ENCODE measurements at places on chromosomes 6 and 20. TPM values are rescaled to one million over a fixed set of nuclear protein-coding genes. Genes with fewer than 3 reads are reported as not detected.
A peak's percentile ranks its signal among the peaks of the same experiment; 100 is the strongest.

The ATP9A gene
- total RNA-seq, result 30.6 TPM

The BCAS1 gene
- 0.05 TPM for total RNA-seq

- H3K4me1 ChIP-seq, result peaks cover 4% of the 10 kb centered on the region
- no peak overlapping the region for H3K27ac ChIP-seq
- H3K27me3 ChIP-seq, result peaks cover 16% of the 10 kb centered on the region
- no peak overlapping the region for H3K4me3 ChIP-seq
- no peaks in the 10 kb centered on the region for H3K36me3 ChIP-seq
- DNase-seq, result no peak
Observed at GRCh38 chr20:22562620-22563019, 21.8 kb downstream of the FOXA2 start.

The SLC4A11 gene
- 30.6 TPM for total RNA-seq

The CLVS2 gene
- total RNA-seq, result 0.28 TPM

The SCRT2 gene
- not detected for total RNA-seq

- no peak overlapping the region for H3K4me3 ChIP-seq
- no peak for DNase-seq
Observed at GRCh38 chr6:7920425-7920824, 9.8 kb upstream of the TXNDC5 start.

DNA sequence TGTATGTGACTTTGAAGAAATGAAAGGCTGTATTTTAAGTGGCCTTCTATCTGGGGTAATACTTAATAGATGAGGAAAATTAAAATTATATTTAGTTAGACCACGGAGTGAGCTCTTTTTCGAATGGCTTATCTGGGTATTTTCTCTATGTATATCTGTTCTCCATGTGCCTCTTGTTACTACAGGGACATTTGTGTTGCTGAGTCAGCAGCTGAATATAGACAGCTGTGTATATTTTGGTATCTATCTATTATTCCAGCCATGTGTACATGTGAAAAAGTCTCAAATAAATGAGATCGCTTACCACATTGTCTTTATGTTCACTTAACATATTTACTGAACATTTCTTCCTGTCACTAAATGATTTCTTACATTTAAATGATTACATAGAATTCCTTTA is 57.2 kb downstream of the TMEM200A start:
- no peak overlapping the region for H3K4me3 ChIP-seq
- no peaks in the 10 kb centered on the region for H3K27me3 ChIP-seq
- peaks cover 9% of the 10 kb centered on the region for H3K4me1 ChIP-seq
- H3K27ac ChIP-seq, result no peak overlapping the region

- H3K27me3 ChIP-seq, result no peaks in the 10 kb centered on the region
- H3K36me3 ChIP-seq, result no peaks in the 10 kb centered on the region
- no peak overlapping the region for H3K4me3 ChIP-seq
Observed at GRCh38 chr6:235763-236360, 56.4 kb upstream of the DUSP22 start.

DNA sequence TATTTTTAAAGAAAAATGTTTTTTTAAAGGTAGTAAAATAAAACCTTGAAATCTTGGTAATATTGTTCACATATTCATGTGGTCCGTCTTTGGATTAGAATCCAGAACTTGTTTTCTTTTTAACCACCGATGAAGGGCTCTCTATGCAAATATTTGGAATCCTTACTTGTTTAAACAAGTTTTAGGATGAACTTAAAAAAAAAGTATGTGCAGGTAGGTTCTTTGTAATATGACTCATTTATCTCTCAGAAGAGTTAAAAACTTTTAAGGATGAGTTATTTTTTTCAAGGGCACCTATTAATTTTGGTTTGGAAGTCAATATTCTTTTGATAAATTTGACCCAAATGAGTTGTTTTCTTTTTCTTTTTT is 8.9 kb downstream of the DSP start:
- no peaks in the 10 kb centered on the region for H3K27me3 ChIP-seq
- no peak for DNase-seq
- H3K36me3 ChIP-seq, result peaks cover 4% of the 10 kb centered on the region
- H3K27ac ChIP-seq, result no peak overlapping the region

- peaks cover 2% of the 10 kb centered on the region for H3K27me3 ChIP-seq
- H3K36me3 ChIP-seq, result no peaks in the 10 kb centered on the region
- no peak for DNase-seq
- no peaks in the 10 kb centered on the region for H3K4me1 ChIP-seq
- no peak overlapping the region for H3K4me3 ChIP-seq
Observed at GRCh38 chr6:279341-280029, 12.8 kb upstream of the DUSP22 start.

GRCh38 chr6:4606821-4607704 is 169.1 kb upstream of the CDYL start:
- DNase-seq, result no peak
- no peak overlapping the region for H3K4me3 ChIP-seq
- peaks cover 3% of the 10 kb centered on the region for H3K27me3 ChIP-seq
- peaks cover 14% of the 10 kb centered on the region for H3K4me1 ChIP-seq

DNA sequence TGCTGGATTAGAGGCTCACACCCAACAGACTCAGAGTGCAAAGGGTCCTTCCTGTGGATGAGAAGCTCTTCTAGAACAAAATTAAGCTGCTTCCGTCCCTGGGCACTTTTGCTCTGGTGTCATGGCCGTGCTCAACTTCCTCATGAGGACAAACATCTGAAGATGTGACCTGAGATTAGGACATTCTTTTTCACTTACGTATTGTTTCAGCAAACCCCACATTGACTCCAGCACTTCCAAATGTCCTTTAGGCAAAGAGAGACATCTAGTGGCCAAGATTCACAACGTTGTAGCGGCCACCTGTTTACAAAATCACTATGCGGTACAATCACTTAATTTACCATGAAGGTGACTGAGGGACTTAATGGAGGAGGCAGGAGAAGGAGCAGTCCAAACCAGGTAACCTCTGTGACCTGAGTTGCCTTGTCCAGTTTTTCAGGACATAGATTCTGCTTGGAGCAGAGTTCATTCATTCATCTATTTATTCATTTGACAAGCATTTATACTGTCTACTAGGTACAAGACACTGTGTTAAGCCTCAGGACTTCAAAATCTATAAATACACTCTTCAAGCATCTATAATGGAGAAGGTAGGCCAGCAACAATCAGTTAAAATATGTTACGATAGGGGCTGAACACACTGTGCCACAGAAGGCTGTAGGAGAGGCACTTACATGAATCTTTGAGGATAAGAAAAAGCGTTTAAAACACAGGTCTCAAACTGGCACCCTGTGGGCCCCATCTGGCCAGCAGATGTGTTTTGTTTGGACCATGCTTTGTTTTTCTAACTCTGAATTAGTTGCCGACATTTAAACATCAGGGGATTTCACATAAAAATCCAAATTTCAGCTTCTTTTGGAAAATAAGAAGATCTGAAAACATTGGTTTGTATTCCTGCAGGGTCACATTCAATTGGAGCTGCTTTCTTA is 5.6 kb upstream of the ADGRF1 start:
- DNase-seq, result peak; percentile 63
- peaks cover 2% of the 10 kb centered on the region for H3K27me3 ChIP-seq
- peak overlapping the region; percentile 65 for H3K27ac ChIP-seq
- peaks cover 23% of the 10 kb centered on the region for H3K4me1 ChIP-seq
- no peaks in the 10 kb centered on the region for H3K36me3 ChIP-seq

The VEGFA gene
- 3.5 TPM for total RNA-seq

DNA sequence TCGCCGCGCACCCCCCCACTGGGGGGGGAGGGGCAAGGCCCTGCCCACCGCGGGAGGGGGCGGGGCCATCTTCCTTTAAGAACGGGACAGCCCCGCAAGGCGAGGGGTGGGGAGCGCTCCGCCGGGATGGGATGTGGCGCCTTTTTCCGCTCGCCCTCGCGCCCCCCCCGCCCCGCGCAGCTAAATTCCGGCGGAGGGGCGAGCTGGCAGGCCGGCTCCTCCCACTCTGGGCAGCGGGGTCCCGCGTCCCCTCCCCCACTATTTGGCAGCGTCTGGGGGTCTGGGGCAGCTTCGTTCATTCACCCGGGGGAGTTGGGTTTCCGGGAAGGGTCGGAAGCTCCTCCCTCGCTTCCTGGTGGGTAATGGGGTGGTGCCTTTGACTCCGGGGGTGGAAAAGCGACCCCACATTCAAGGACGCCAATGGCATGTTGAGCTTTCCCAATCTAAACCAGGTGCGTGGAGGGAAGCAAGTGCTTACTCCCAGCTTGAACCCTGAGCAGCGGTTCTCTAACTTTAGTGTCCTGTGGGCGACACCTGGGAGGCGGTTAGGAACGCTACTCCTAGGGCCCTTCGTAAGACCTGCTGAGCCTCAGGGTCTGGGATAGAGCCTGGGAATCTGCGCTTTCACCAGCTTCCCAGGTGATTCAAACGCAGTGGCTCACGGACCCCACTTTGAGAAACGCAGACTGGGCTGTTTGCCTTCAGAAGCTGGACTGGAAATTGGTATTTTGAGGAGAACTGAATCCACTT is 927 bp downstream of the ASXL1 start:
- peaks cover 23% of the 10 kb centered on the region for H3K4me1 ChIP-seq
- peaks cover 19% of the 10 kb centered on the region for H3K36me3 ChIP-seq
- H3K4me3 ChIP-seq, result peak overlapping the region; percentile 94
- peak; percentile 71 for DNase-seq
- peaks cover 5% of the 10 kb centered on the region for H3K27me3 ChIP-seq

Measured in endothelial cell (in vitro differentiated cells).